M059J (cell line): ENCODE measurements at places on chromosomes 6 and 20. TPM values are rescaled to one million over a fixed set of nuclear protein-coding genes. Genes with fewer than 3 reads are reported as not detected.

TBX18 gene
- total RNA-seq = not detected in 2 replicates

- no peak for DNase-seq
These were observed 11.3 kb upstream of the CCR6 start for GRCh38 chr6:167111597-167111996.

NAPB gene
- 7.4 and 9.6 TPM in 2 replicates for total RNA-seq

- peak; percentile 13 for DNase-seq
These were observed 1.8 kb downstream of the RALGAPA2 start for GRCh38 chr20:20710443-20711315.

DNA sequence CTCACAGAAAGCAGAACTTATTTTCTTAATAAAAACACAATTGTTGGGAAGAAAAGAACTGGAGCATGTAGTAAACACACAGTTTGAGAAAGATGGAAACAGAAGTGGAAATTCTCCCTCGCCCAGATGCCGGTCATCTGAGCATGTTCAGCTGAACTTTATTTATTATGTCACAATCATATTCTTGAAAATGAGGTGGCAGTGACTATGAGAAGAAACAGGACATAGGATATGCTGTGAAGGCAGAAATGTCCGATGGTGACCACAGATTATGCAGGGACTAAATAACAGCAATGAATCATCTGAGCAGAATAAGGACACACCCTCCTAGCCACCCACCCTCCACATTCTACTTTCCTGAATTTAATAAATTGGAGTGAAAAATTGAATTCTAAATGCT is 425.3 kb upstream of the NOX3 start:
- peak; percentile 75 for DNase-seq

GRCh38 chr20:50477239-50477872 is 32.8 kb upstream of the PTPN1 start:
- DNase-seq = no peak

RFX6 gene
- not detected in 2 replicates for total RNA-seq

DNA sequence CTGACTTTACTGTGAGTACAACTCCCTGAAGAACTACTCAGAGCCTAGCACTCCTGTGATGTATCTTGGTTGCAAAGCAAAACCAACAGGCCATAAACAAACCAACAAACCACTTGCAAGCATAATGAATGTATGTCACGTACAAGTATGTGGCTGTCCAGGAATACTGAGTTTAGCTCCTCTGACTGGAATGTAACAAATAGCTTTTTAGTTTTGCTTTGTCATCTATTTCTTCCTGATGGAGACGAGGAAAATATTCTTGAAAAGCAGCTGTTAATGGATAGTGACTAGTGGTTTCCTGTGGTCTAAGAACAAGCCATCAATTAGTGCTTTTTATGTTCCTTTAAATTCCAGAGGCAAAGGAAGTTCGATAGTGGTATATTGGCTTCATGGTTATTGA is 101.9 kb upstream of the LY86 start:
- DNase-seq = no peak

POLR3F gene
- 17.7 and 28.2 TPM in 2 replicates for total RNA-seq

DNA sequence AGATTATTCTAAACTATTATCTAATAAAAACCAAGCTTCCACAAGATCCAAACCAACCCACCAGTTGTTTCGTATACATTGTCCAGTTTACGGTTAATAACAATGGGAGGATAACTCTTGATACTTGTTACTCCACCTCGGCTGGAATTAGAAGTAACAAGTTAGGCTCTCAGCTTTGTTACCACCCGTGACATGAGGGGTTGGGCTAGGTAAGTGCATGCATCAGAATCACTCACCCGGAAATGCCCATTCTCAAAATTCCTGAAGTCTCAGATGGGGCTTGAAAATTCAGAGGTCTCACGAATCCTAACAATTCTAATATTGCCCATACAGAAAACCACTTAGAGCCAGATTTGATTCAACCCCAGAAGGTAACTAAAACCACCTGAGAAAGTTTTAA is 27.0 kb upstream of the SERPINB1 start:
- DNase-seq = no peak

SCRT2 gene
- total RNA-seq = not detected in 2 replicates

GRCh38 chr6:3777730-3778461 is 26.4 kb upstream of the PXDC1 start:
- DNase-seq = no peak
